Stimulated activated CD8-positive, alpha-beta memory T cell treated with anti-CD3 and anti-CD28 coated beads, Interleukin-7, amount 100 ng/mL, for 1 hour (primary cell): ENCODE measurements at places on chromosomes 4 and X.
A peak's percentile ranks its signal among the peaks of the same experiment; 100 is the strongest.

DNA sequence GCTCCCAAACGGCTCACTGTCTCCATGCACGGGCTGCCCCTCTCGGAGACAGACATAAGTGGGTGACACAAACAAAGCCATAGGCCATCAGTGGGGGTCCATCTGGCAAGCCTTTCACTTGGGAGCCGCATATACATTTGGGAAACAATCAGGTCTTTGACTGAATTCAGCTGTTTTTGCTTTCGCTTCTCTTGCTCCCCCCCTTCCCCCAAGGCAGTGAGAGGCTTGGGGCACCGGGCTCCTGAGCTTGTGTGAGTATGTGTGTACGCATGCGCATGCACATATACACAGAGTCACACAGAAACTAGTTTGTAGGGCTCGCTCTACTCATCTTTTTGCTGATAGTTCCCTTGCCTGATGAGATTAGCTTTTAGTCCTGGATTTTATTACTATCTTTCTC is 284.4 kb downstream of the AFF2 start:
- DNase-seq = no peak

- DNase-seq = peak; percentile 31
Observed at GRCh38 chr4:26028793-26029567, 115.0 kb downstream of the SMIM20 start.

- no peak for DNase-seq
Observed at GRCh38 chr4:183636503-183636902, 22.5 kb downstream of the RWDD4 start.

- DNase-seq = no peak
Observed at GRCh38 chr4:8340781-8341241, 71.3 kb downstream of the HTRA3 start.

DNA sequence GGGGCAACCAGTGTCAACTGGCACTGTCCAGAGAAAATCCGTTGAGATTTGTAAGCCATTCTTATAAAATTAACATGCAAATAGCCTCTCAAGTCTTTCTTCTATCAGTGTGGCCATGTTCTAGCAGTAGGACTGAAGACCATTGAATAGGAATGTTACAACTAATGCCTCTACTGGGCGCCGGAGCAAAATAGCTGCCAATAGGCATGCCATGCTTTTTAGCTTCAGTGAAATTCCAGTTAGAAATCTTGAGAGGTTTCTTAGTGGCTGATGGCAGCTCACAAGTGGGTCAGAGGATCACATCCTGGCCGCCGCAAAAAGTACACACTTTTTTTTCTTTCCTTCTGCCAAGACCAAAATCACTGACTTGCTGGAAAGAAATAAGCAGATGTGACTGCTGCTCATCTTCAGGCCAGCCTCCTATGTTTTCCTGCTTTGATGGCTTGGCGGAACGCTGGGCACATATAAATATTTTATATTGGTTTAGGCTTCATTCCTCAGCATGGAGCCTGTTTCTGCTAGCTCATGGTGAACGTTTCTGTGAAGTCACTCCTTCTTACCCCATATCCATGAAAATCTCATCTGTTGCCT is 293.1 kb downstream of the TENM3 start:
- no peak for DNase-seq

- no peak for DNase-seq
Observed at GRCh38 chr4:86840858-86841257, 8.3 kb downstream of the SLC10A6 start.

GRCh38 chr4:184808713-184809050 is 17.1 kb downstream of the ACSL1 start:
- no peak for DNase-seq

DNA sequence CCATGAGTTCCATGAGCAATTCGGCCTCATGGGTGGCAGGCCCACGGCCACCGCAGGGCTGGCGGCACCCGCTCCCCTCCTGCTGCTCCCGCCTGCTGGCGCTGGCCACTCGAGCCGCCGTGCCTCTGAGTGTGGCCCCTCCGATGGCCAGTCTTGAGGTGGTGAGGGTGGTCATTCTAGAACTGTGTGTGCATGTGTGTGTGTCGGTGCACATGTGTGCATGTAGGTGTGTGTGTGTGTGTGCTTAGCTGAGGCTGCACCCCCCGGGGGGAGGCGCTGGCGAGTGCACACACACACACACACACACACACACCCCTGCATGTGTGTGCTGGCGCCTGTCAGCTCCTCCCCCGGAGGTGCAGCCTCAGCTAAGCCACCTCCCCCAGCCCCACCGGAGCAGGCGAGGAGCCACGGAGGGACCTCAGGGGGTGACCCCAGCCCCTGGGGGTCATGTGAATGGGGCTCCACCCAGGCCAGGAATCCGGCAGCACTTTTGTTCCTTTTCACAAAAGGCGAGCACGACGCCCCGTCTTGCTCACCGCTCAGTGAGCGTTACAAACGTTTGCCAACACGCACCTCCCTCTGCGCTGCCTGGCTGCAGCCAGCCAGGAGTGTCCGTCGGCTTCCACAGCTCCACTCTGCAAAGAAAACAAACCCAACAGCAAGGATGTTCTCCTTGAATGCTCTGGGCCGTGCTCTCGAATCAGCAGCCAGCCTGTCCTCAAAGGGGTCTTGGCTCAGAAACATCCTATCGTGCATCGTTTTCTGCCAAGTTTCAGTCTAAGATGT is 29.9 kb downstream of the FGFRL1 start:
- DNase-seq = no peak

DNA sequence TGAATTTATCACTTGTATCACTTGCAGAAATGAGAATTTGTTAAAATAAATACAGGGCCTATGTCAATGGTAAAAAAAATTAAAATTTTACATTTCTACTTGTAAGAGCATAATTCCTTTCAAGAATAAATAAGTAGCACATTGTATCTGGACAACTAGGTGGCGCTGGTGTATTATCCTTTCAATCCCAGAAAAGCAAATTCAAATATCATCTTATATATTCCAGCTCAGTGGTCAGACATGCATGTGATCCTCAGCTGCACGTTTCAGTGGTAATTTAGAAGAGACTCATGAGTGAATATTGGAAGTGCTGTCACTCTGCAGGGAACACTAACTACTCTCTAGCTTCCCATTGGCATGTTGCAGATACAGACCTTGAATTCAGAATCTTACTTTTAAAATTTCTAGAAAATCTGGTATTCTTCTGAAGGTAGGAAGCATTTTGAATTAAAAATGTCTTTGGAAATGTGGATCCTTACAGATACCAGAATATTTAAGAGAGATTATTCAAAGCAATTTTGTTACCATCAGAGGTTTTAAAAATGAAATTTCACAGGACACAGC is 1414.7 kb upstream of the TENM3 start:
- DNase-seq = no peak

- no peak for DNase-seq
Observed at GRCh38 chr4:48191758-48192157, 57.7 kb upstream of the TXK start.

- DNase-seq = no peak
Observed at GRCh38 chr4:137043184-137043583, 489.1 kb downstream of the PCDH18 start.
